ENCODE measurements at places on chromosomes 7 and 10.

GRCh38 chr7:34952822-34953221, 84.5 kb downstream of the DPY19L1 start:
- no peak for DNase-seq

DNA sequence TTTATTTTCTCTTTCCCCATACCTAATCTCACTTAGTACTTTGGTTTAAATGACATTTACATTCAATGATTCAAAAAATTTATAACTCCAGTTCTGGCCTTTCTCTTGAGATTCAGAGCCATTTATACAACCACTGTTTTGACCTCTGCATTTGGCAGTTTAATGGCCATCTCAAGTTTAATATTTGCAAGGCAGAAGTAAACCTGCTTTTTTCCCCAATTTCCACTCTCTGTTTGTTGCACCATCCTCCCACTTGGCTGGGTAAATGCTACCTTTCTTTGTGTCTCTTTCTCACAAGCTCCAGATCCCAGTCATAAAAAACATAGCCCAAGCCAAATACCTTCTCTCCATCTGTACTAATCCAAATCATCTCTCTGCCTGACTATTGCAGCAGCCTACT, 315.2 kb upstream of the MTPN start:
- DNase-seq: no peak

- peak; percentile 73 for DNase-seq
Measured at GRCh38 chr7:63899691-63900393, 98.8 kb upstream of the ZNF722 start.

GRCh38 chr10:71752391-71753090, 20.8 kb downstream of the VSIR start:
- no peak for DNase-seq

GRCh38 chr10:35884657-35885071, 242.6 kb upstream of the FZD8 start:
- DNase-seq: no peak

DNA sequence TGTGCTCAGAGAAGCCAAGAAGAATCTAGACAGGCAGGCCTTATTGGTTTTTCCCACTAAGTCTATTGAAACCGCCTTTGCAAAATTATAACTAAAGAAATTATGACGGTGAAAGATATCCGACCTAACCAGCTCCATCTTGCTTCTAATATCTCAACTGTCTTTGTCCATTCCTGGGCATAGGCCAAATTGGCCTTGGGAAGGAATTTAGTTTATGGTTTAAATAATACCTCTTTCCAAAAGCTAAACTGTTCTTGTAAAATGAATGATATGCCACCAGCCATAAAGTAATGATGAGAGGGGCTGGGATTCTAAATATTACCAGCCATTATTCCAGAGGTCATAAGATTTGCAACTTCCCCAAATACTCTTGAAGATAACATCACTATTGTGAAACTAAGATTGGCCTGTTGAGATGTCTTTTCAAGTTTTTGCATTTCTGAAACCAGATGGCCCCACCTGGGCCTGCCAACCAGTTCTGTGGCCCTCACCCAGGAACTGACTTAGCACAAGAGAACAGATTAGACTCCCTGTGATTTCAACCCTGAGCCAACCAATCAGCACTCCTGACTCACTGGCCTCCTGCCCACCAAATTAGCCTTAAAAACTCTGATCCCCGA, 41.2 kb upstream of the SLC35G1 start:
- no peak for DNase-seq

GRCh38 chr10:127148933-127149220, 47.5 kb downstream of the INSYN2A start:
- DNase-seq: no peak

GRCh38 chr10:28859791-28860190, 182.5 kb downstream of the BAMBI start:
- no peak for DNase-seq

DNA sequence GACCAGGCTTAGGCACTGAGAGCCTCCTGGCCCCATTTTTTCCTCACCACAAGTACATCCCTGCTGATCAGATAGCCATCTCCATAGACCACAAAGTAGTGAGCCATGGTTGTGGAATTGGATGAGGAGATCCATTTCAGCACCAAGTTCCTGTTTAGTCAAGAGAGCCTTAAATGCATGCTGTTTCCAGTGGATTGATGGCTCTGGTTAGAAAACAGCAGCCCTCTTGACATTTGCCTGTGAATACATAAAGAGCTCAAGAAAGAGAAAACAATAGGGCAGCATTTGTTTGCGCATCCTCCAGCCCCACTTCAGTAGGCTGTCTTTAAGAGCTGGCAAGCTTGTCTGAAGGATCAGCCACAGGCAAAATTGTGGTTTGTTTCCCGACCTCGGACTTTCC, 251.2 kb downstream of the POU6F2 start:
- no peak for DNase-seq

GRCh38 chr7:20911081-20911480, 124.4 kb upstream of the SP8 start:
- DNase-seq: no peak

DNA sequence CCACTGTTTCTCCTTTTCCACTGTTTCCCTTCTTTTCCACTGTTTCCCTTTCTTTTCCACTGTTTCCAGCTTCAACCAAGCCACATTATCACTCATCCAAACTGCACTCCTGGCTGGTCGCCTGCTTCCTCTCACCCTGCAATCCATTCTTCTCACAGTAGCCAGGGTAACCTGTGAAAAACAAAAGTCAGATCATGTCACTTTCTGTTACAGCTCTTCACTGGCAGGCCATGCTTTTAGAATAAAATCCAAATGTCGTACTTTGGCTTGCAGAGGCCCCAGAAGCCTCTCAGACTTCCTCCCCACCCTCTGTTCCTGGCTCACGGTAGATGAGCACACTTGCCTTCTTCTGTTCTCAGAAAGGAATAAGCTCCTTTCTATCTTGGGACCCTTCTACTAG, 33.9 kb downstream of the STARD3NL start:
- DNase-seq: no peak

DNA sequence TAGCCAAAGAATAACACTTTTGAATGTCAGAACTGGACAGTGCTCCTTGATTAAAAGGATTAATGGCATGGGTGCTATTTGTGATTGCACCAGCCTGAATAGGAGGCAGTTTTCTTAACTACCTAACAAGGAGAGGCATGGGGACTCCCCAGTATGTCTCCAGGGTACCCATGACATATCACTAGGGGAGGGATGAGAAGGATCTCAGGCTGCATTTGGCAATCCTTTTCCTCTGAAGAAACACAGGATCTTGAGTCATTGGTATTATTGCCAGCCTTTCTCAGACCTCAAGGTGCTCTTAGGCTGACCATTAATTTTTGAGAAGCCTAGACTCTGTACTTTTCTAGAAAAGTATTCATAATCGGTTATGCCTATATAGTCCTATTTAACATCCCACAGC, 77.5 kb upstream of the NPVF start:
- no peak for DNase-seq

- DNase-seq: no peak
Measured at GRCh38 chr7:129427526-129428045, 6.6 kb upstream of the STRIP2 start.

DNA sequence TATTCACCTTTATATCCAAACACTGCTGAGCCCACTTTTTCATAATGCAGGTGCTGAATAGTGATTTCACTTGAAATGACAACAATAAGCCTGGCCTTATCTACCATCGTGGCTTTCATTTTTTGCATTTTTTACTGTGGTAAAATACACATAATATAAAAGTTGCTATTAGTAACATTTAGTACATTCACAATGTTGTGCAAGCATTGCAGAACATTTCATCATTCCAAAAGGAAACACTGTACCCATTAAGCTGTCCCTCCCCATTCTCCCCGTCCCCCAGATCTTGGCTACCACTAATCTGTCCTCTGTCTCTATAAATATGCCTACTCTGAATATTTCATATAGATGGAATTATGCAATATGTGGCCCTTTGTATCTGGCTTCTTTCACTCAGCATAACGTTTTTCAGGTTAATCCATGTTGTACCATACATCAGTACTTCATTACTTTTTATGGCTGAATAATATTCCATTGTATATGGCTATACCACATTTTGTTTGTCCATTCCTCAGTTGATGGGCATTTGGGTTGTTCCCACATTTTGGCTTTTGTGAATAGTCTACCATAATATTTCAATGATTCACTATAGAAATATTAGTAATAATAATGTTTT, 68.5 kb upstream of the ARID5B start:
- DNase-seq: no peak

- no peak for DNase-seq
Measured at GRCh38 chr7:30162622-30163124, 27.9 kb downstream of the MTURN start.

DNA sequence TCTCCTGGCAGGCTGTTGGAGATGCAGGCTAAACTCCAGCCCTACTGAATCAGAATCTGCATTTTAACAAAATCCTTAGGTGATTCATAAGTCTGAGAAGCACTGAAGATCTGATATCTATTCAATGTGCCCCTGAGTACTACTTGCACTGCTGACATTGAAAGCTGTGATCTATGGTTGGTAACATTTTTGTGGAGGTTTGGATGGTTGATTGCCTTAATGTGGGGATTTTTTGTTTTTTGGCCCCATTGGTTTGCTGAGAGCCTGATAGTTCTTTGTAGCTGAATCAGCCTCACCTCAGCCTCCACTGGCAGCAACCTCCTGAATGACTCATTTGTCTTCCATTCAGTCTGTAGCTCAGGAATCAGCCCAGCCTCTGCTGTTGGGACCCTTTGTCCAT, 14.7 kb upstream of the LRRN3 start:
- no peak for DNase-seq

- DNase-seq: no peak
Measured at GRCh38 chr7:99196536-99197258, 11.2 kb downstream of the KPNA7 start.

- no peak for DNase-seq
Measured at GRCh38 chr10:70459061-70459773, 17.7 kb upstream of the NODAL start.

DNA sequence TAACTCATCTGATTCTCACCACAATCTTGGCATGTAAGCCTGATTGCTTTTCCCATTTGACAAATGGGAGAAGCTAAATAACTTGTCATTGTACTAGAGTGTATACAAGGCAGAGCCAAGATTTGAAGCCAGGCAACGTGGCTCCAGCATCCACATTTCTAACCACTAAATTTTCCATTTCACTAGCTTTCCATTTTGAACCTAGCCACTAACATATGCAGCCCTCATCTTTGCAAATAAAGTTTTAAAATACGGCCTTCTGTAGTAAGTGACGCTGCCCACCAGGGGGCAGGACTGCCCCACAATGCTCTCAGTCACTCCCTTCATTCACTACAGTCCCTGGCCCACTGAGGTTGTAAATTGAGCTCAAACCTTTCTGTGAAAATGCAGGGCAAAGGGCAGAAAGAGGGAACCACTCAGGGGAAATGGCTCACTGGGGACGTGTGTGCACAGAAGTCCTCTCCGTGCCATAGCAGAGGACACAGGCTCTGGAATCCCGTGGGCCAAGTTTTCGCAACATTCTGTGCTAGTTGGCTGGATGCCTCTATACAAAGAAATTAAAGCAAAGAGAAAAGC, 315.7 kb downstream of the TNS3 start:
- DNase-seq: no peak

DNA sequence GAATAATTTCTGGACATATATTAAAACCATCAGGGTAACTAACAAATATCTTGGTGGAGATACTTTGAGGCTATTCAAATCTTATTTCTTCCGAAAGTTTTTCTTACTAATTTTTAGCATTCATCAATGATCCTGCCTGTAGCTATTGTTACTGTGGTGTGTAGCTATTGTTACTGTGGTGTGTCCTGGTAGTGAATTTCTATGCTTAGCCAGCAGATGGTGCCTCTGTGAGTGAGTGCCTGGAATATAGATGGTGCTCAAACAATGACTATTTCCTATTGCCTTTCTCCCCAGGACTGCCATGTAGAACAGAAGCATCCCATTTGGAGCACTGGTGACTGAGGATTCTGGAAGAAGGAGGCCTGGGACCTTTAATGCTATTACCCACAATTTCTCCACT, 245.7 kb downstream of the CCSER2 start:
- DNase-seq: no peak

DNA sequence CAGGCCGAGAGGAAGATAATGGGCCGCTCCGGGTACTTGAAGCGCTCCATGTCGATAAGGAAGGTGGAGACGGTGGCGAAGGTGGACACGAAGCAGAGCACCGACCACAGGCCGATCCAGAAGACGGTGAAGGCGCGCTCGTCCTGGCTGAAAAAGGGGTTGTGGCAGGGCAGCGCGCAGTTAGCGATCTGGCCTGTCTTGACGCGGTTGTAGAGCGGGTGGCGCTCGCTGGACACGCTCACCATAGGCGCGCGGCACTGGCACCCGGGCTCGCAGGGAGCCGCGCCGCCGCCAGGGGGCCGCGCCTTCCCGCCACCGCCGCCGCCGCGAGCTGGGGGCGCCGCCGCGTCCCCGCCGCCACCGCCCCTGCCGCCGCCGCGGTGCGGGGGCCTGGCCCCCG, 1.6 kb downstream of the FZD8 start:
- no peak for DNase-seq

DNA sequence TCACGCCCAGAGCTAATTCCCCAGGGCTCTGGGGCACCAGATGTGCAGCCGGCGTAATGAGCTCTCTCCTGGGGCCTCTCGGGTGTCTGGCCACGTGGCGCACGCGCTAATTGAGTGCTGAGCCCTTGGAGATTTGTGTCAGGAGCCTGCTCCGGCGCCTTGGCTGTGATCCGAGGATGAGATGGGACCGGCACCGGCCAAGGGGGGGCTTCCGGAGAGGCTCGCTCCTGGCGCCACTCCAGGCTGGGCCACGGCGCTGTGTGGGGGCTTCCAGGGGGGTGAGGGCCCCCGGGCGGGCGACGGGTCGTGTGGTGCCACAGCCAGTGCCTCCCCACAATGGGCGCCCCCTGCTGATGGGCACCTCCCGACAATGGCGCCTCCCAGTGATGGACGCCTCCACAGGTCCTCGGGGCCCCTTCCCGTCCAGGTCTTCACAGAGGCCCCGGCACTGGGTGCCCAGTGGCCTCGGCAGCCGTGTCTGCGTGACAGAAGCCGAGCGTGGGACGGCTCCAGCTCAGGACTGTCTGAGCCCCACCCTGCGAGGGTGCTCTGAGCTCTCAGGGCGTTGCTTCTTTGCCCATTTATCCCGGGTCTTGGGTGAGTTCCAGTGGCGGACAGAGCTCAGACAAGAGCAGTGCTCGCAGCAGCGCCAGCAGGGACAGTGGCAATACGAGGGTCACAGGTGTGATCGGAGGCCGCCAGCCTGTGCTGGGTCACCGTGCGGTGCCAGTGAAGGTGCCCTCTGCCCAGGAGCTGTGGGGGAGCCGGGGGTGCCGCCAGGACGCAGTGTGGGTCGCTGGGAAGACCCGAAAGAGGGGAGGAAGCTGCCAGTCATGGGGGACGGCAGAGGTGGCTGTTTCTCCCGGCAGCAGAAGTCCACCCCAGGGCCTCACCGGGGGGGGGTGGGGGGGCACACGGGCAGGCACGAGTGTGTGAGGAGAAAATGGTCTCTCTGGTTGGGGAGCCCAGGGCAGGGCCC, 8.2 kb upstream of the NKX6-2 start:
- DNase-seq: no peak

DNA sequence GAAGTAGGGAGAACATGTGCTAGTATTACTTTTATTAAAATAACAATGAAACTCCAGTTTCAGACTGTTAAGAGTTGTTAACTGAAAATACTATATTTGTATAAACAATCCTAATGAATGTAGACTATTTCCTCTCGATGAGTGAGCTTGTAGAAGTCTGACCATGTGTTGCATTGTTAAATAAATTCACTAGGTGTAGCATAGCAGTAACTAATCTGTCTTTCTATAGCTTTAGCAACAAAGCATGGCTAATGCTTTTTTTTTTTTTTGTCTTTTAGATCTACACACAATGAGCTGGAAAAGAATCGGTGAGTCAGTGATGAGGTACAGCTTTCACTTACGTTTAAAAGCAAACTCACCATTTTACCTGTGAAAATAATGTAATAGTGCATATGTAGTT, 37.1 kb downstream of the MXI1 start:
- DNase-seq: no peak
